Kidney glomerular epithelial cell (primary cell): ENCODE measurements at places on chromosomes 12 and 14.

DNA sequence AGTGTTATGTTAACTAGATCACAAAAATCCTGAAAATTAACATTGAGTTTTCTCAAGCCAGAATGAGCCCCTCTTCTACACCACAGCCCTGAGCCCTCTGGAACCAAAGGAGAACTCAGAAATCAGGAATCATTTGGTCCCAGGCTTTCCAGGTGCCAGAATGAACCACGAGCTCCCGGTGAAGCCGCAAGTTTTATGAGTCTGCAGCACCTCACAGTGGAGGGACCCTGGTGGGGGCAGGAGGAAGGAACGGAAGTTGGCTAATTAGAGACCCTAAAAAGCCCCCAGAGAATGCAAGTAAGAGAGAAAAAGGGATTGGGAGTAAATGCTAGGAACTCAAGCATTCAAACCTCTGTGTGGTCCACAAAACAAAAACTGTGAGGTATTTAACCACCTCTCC, 52.9 kb upstream of the BCL2L14 start:
- no peak for DNase-seq

- DNase-seq = no peak
Measured at GRCh38 chr12:12918781-12919389, 27.5 kb downstream of the GPRC5A start.

DNA sequence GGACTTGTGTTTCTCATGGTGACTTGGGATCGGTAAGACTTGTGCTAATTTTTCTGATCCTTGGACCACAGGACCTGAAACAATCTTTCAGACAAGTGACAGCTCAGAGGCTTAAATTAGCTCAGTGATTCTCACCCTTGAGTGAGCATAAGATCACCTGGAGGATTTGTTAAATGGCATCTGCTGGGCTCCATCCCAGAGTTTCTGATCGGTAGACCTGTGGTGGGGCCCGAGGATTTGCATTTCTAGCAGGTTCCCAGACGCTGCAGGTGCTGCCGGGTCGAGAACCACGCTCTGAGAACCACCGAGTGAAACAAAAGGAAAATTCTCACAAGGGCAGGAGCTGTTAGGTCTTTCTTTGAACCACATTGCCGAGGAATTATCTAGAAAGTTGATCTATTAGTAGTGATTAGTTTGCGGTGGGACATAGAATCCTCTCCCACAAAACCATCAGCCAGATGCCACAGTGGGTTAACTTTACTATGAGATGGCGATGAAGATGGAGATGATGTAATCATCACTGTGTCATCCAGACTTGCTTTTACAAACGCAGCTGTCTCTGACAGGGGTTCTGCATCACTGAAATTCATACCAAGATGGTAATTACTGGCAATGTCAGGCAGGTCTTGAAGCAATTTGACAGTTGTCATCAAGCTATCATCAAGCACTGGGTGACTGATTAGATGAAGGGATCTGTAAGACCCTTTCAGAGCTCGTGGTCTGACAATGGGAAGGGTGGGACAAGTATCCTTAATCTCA, 184.0 kb downstream of the AACS start:
- DNase-seq = no peak

GRCh38 chr12:75863533-75863932, 168.0 kb downstream of the PHLDA1 start:
- DNase-seq = no peak
